ENCODE measurements at places on chromosomes 13 and 19.

GRCh38 chr13:51998723-51999509, 12.3 kb downstream of the ATP7B start:
- no peak for DNase-seq

DNA sequence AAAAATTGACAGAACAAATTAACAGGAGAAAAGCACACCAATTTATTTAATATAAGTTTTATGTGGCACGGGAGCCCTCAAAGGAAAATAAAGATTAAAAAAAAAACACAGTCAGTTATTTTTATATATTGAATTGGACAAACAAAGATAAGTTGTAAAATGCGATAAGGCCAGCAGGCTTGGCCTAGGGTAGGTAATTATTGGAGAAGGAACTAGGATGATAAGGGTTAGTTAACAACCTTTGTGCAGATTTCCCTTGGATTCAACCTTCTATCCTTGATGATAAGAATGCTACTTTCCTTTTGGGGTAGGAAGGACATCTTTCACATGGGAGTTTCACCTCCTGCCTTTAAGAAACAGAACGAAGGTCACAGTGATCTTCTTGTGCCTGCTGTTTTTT, 252.8 kb downstream of the SHISA2 start:
- no peak for DNase-seq

GRCh38 chr19:49264258-49264657, 60.7 kb downstream of the SLC6A16 start:
- no peak for DNase-seq

GRCh38 chr13:38421590-38422560, 72.2 kb downstream of the UFM1 start:
- no peak for DNase-seq
